Activated CD4-positive, alpha-beta T cell treated with anti-CD3 and anti-CD28 coated beads, Interleukin-2, Interleukin-6, amounts not matched to agents 100 ng/mL and 50 ng/mL, durations not matched to agents 16 hours and 8 hours (primary cell): ENCODE measurements at places on chromosomes 2 and 18.
A peak's percentile ranks its signal among the peaks of the same experiment; 100 is the strongest.

DNA sequence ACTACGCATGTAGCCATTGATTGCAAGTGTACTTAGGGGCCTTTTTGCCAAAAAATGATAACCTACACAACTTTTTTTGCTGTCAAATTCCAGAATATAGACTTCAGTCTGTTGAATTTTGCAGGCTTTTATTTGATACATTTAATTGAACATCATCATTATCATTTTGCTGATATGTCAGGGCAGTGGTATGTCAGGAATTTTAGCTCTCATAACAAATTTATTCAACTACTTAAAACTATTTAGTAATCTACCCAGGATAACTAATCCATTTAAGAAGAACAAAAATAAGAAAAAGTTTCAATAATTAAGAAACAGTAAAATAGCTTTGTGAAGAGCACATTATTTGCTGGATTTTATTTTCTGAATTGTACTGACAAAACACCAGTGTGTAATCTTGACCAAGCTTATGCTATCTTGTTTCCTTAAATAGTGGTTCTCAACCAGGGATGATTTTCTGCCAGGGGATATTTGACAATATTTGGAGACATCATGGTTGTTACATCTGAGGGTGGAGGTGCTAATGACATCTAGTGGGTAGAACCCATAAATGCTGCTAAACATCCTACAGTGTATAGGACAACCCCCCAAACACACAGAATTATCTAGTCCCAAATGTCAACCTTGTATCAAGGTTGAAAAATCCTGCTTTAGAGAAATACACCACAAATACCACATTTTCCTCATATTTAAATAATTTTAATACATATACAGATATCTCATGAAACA, 12.1 kb upstream of the TTN start:
- no peak for DNase-seq

- peak; percentile 44 for DNase-seq
These were observed 528.8 kb downstream of the CPS1 start for GRCh38 chr2:211085056-211085680.

DNA sequence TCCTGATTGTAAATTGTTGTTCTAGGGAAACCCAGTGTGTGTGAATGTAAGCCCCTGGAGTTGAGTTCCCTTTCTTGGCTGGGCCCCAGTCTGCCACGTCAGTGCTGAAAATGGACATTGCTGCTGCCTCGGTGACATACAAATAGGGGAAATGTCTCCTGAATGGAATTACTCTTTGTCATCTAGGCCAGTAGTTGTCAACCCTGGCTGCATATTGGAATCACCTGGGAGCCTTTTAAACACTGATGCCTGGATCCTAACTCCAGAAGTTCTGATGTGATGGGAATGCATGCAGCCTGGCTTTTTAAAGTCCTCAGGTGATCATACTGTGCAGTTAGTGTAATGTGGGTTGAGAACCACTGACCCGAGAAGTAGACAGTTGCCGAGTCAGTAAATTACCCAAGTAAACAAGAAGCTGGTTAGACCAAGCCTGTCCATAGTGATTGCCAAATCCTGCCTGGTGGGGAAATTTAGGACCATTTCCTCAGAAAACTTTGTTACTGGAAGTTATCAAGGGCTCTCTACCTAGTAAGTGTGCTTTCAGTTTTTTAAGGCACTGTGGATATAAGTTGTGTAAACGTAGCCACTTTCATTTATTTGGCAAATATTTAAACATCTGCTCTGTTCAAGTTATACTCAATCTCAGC, 27.6 kb upstream of the IL1R1 start:
- no peak for DNase-seq

GRCh38 chr18:44758861-44759631, 78.4 kb downstream of the SETBP1 start:
- peak; percentile 83 for DNase-seq

GRCh38 chr2:23659328-23659727, 267.6 kb downstream of the ATAD2B start:
- DNase-seq, result no peak

DNA sequence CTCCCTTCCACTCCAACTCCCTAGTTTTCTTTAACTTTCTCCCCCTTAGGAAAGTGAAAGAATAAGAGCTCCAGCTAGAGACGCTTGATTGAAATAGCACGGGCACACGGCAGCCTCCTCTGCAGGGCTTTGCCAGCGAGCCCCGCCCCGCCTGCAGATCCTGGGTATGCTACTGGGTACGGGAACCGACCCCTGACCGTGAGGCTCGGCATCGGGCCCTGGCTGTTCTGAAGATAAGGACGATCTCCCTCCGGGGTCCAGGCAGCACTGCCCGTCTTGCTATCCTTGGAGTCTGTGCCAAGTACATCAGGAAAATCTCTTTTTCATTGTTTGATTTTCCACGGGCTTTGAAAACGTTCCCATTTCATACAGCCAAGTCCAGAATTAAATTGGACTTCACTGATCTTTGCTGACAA, 284.5 kb downstream of the MTX2 start:
- DNase-seq, result peak; percentile 19

GRCh38 chr2:178195390-178196166, 1.3 kb downstream of the OSBPL6 start:
- DNase-seq, result no peak

DNA sequence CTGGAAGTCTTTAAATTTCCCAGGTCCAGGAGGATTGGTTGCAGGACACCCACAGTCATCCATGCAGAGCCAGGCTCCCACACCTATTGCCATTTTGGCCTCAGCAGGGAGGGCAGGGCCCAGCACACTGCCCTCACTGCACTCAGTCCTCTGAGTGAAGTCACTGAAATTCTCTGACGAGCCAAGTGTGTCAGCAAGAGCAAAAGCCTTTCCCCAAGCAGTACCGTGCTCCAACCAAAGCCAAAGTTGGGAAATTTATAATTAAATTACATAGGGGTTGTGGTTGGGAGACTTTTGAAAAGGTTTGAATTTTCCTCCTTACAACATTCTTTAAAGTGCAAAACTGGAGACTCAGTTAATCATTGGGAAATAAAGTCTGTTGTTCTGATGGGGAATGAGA, 98.5 kb upstream of the CD226 start:
- DNase-seq, result no peak

GRCh38 chr2:26969077-26969844, 1.2 kb upstream of the MAPRE3 start:
- no peak for DNase-seq
